CD4-positive, alpha-beta T cell treated with Interleukin-15 for 1 hour (primary cell): ENCODE measurements at places on chromosomes 16 and 17.

DNA sequence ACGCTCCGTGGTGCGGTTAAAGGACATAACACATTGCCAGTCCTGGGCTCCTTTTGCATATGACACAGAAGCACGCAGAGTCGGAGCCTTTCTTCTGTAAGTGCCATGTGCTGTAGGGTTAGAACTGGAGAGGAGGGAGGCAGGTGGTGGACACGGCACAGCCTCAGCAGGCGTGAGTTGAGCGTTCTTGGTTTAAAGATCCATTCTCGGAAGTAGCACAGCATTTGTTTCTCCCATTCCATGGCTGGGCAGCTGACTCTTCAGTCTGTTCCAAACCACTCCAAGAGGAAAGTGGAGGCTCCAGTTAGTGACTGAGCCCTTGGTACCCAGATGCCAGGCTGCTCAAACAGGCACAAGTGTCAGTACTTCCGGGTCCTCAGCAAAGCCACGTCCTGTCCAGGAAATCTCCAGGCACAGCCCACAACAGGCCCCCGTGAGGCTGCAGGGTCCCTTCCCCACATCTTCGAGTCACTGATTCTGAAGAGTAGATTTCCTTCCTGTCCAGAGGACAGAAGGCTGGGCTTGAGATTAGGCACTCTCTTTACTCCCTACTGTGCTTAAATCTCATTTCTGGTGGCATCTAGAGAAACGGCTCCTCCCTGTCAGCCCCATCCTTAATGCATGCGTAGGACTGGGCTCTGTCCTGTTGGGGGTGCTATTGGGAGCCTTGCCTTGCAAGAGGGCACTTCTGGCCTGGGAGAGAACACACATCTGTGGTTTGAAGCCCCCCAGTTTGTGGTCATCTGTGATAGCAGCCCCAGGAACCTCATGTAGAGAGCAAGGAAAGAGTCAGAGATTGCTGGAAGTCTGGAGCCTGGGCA is 39.6 kb upstream of the NAT9 start:
- no peak for DNase-seq

GRCh38 chr16:78745108-78746019 is 645.9 kb downstream of the WWOX start:
- DNase-seq = no peak

DNA sequence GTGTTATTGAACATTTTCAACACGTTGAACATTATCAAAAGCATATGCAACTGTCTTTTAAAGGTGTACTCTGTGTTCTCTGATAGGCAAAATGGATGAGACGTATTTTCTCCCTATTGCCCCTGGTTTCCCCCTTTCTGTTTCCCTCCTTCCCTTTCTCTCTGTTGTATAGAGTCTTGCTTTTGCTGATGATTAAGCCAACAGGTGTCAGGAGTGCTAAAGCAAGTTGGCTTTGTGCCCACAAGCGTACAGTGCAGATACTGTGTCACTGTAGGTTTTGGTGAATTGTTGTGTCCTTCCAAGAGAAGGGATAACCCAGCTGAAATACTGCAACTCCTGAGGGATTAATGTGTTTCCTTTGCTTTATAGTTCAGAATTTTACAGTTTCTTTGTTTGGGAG is 74.4 kb downstream of the COX10 start:
- no peak for DNase-seq

GRCh38 chr16:69711115-69711740 is 15.1 kb downstream of the NQO1 start:
- DNase-seq = no peak

DNA sequence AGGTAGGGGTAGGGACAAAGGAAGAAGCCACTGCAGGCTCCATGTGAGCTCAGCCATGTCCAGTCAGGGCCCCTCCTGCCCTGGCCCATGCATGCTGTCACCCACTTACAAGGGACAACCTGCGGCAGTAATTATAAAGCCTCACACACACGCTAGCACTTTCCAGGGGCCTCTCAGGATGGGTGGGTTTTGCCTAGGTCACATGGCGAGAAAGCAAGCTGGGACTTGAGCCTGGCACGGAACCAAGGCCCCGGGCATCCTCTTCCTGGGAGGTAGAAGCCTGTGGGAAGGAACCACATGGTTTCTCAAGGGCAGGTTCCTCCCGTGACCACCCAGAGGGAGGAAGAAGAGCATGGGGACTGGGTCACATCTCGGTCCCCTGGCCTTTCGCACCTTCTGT is 7.0 kb downstream of the ZNF319 start:
- no peak for DNase-seq

GRCh38 chr17:7903154-7904103 is 12.7 kb downstream of the RNF227 start:
- DNase-seq = no peak

DNA sequence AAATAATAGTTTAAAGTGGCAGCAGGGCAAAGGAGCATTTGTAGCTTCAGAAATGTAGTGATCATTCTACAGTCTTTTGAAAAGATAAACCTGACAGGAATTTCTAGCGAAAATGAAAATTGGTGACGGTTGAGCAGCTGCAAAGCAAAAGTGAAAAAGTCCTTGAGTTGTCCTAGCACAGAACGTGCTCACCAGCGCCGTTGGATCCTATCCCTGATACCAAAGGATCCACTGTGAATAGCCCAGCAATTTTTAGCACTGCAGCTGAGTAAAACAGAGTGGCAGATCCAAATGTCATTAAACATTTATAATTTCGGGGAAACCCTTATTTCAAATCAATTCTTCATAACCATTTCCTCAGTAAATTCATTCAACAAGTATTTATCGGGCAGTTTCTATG is 453.8 kb upstream of the HSBP1 start:
- DNase-seq = no peak
